ENCODE measurements at places on chromosomes 6 and 20.

DNA sequence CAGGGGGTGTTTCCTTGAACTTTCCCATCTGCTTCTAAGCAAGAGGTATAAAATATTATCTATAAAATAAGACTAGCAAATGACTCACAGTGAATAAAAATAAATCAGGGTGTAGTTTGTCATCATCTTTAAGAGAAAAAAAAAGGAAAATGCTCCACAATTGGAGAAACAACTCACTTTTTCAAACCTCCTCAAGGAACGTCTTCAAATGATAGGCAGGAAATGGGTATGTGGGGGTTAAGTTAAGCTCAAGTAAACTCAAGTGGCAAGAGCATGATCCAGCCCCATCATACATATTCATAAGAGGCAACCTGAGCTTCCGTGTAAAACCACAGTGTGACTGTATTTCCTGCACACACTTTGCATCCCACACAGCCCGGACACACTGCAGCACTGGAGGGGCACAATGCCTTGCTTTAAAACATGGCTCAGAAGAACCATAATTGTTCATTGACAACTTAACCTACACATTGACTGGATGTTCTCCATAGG, 58.5 kb upstream of the CEP85L start:
- peak; percentile 74 for DNase-seq

- DNase-seq, result no peak
Measured at GRCh38 chr6:43303751-43304331, 4.8 kb downstream of the CRIP3 start.

GRCh38 chr6:166611631-166612030, 15.4 kb downstream of the RPS6KA2 start:
- no peak for DNase-seq

DNA sequence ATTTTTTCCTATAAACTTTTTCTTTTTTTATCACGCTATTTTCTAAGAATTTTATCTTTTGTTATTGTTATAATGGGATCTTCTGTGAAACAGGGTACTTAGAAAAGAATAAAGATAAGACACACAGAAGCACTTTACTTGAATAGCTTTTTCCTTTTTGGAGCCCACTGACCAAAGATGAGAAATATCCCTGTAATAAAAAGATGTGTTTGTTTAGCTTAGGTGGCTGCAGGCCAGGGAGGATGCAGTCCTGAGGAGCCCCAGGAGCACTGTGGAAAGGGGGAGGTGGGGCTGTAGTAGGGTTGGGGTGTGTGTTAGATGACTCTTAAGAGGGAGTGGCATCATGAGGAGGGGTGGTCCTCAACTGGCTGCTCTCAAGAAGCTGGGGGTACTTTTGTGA, 128.6 kb downstream of the ARID1B start:
- DNase-seq, result no peak

- no peak for DNase-seq
Measured at GRCh38 chr6:51318674-51319073, 500.0 kb downstream of the TFAP2B start.

DNA sequence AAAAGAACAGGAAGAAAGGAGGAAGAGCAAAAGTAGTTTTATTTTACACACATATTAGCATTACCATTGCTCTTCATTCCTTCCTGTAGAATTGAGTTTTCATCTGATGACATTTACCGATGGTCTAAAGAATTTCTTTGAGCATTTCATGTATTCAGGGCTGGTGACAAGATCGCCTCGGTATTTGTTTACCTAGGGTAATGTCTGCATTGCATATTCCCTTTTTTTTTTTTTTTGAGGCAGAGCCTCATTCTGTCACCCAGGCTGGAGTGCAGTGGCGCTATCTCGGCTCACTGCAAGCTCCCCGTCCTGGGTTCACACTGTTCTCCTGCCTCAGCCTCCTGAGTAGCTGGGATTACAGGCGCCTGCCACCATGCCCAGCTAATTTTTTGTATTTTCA, 19.3 kb downstream of the RAB22A start:
- DNase-seq, result no peak

DNA sequence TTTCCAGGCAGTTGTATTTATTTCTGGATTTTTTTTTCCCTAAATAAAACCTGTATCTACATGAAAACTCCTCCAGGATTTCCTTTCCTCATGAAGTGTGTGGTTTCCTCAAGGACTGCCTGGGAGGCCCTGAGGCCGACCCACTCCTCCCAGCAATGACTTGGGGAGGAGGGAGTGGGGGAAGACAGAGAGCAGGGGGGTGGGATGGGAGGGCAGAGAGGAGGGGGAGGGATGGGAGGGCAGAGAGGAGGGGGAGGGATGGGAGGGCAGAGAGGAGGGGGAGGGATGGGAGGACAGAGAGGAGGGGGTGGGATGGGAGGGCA, 161.8 kb upstream of the AGPAT4 start:
- DNase-seq, result no peak

- DNase-seq, result no peak
Measured at GRCh38 chr6:26459023-26459810, 1.5 kb downstream of the BTN2A1 start.

GRCh38 chr20:17571153-17571527, 1.3 kb downstream of the DSTN start:
- no peak for DNase-seq

GRCh38 chr6:90388395-90388794, 91.8 kb upstream of the BACH2 start:
- DNase-seq, result peak; percentile 20

DNA sequence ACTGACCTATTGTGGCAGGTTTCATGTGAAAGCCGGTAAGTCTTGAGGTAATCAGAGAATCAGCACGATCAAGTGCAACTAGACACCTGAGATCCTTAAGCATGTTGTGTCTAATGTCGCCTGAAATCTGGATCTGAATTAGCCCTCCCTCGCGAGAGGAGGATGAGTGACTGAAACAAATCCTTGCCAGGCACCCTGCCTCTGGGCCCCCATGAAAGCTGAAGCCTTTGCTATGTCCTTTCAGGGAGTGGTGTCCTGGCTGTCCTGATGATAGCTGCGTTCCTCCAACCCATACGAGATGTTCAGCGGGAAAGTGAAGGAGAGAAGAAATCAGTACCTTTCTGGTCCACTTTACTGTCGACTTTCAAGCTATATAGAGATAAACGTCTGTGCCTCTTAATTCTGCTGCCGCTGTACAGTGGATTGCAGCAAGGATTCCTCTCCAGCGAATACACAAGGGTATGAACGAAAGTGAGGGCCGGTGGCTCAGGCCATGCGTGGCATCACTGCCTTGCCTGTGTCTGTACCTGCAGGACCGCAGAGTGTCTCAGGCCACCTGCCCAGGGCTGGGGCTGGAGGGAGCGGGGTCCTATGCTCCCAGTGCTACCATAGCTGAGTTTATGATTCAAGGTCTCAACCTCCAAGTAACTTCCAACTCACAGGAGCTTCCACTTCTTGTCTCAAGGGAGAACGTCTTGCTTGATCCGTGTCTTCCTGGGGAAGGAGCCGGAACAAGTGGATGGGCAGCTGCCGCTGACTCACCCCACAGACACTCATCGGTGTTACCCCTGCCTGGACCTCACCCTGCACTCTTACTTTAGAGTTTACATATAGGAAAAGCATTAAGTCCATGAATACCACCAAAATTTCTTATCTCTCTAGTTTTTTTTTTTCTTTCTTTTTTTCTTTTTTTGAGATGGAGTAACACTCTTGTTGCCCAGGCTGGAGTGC, 12.8 kb downstream of the UNC93A start:
- no peak for DNase-seq

DNA sequence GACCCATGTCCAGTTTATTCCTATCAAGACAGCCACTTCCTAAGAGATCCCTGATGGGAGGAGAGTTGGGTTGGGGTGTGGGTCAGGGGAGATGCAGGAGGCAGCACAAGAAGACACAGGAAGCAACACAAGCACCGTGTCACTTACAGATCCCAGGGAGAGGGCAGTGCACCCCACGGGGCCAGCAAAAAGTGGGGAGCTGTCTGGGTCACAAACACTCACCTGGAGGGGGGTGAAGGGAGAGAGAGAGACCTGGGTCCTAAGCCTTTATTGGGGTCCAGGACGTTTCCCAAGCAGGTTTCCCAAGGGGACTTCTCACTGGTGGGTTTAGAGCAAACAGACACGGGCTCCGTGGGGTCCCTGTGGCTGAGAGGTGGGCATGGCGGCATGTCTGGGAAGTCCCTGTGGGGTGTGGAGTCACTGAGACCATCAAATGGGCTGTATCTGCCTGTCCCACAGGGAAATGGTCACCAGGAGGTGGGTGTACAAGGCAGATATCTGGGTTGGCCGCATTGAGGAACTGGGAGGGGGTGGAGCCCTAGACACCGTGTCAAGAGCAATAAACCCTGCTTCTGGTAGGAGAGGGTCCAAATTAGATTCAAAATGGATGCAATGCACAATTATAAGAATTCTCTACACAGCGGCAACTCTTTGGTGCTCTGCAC, 1.6 kb upstream of the CD93 start:
- no peak for DNase-seq

GRCh38 chr6:156944412-156944811, 167.2 kb downstream of the ARID1B start:
- no peak for DNase-seq

GRCh38 chr6:36124881-36125280, 5.4 kb upstream of the MAPK13 start:
- DNase-seq, result no peak

DNA sequence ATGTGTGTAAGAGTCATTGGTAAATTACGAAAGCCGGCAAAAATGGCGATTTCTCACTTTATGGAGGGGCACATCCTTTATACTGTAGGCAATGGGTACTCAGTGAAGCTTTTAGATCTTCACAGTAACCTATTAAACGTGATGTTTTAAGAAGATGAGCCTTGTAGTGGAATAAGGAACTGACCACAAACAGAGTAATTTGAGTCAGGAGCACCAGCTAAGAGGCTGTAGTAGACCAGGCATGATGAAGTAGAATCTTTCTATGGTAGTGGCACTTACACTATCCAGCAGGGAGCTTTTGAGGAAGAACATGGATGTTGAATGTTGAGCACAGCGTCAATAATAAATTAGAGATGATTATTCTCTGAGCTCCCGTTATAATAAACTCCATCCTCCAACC, 65.9 kb downstream of the HIVEP2 start:
- DNase-seq, result no peak

GRCh38 chr6:120805276-120805675, 529.0 kb downstream of the TBC1D32 start:
- DNase-seq, result no peak

GRCh38 chr6:140809694-140810101, 1323.0 kb upstream of the GJE1 start:
- DNase-seq, result no peak

DNA sequence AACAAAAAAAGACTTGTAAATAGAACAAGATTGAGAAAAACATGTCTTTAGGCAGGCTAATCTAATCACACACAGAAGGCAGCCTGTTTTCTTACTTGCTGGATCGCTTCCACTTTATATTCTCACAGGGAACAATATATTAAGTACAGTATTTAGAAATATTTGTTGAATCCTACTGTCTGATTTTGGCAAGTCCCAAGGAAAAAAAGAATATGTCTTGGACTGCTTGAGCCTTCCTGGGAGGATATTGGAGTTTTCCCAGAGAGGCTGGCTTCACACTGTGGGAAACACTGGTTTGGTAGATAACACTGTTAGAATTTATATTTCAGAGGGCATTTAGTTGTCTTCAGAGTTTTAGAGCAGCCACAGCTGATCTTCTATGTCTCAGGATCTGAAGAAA, 229.7 kb downstream of the PRL start:
- DNase-seq, result no peak

GRCh38 chr6:13012977-13013680, 296.6 kb downstream of the PHACTR1 start:
- no peak for DNase-seq

DNA sequence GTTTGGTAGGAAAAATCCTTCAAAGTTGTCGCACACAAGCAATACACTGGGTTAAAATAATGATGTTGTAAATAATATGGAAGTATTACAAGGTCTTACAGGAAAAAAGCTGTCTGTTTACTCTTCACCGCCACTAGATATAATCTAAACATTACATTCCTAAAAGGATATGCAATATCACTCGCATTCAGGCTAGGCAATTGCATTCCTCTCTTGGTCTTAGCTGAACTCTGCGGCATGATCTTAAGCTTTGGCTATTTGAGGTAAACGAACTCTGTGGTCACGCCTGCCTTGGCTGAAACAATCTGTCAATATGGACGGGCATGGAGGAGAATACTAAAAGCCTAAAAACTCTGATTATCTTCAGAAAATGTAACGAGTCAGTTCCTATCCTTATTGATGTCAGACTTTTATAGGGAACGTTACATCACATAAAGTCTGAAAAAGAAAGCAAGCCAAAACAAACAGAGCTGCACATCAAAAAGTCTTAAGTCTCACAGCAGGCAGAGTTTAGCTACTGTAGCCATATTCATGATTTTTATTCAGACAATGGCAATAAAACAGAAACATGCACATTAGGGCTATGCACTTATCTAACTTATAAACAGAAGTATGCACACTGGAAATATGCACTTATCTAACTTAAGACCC, 30.8 kb upstream of the FILIP1 start:
- no peak for DNase-seq

DNA sequence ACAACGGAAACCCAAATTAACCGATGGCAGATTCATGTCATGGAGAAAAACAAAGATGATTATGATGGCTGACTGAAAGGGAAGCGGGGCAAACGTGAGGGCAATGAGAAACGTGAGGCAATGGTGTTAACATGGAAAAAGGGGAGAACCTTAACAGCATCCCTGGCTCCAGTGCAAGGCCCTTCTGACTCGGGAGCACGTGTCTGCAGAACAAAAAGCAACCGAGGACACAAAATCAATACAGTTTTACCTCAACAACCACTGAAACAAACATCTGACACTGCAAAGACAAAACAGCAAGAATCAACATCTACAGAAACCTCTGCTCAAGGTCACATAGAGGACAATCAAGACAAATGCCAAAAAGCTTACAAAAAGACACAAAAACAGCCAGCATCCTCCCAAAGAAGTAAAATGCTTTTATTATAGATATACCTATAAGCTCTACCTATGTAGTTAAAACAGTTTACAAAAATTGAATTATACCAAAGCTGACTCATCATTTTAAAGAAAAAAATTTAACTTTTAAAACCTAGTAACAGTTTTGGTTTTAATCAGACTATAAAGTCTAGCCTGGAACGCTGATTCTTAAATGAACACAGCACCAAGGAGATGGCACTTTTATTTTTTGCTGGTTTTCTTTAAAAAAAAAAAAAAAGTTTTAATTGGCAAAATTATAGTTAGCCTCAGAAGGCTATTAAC, 43.1 kb downstream of the SMLR1 start:
- no peak for DNase-seq

- no peak for DNase-seq
Measured at GRCh38 chr6:116596815-116597214, 19.5 kb upstream of the RSPH4A start.
